ENCODE measurements at places on chromosomes 7 and 10.

DNA sequence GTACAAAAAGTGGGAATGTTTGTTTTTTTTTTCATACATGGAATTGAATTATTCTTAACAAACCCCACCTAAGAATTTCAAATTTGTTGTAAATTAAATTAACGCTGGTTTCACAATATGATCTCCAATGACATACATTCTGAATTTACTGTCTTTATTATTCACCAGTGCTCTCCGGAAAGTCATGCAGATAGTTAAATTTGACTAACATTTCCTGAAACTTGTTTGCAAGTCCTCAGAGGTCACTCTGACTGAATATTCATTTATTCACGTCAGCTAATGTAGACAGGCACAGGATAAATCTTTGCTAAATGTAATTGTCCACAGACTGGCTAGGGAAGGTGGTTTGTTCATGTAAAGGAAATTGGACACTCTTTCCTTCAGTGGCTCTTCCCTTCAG is 730.4 kb downstream of the PHTF2 start:
- DNase-seq: no peak

DNA sequence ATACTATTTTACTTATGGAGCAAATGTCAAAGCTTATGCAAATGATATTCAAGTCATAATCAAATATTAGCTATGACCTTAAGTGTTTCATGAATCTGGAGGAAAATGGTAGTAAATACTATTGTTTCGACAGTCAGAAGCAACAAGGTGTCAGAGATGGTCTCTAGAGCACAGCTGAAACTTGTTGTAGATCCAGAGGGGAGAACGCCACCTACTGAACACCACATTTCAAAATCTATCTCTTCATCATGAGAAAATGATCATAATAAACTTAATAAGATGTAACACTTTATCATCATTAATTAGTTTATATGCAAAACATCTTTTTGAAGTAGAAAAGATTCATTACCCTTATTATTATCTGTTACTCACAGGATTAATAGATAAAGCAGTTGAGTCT is 418.7 kb downstream of the GATA3 start:
- peak; percentile 36 for DNase-seq

DNA sequence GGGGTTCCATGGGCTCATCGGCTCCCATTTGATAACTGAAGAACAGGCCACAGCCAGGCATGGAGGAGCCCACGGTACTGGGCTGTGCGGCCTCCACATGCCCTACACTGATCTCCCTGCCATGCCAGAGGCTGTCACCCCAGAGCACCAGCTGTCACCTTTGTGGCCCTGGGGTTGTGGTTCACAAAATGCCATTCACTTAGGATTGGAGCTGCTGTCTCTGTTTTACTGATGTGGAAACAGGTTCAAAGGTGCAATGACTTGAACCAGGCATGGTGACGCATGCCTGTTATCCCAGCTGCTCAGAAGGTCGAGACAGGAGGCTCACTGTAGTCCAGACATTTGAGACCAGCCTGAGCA is 4.3 kb upstream of the UPK3B start:
- no peak for DNase-seq

DNA sequence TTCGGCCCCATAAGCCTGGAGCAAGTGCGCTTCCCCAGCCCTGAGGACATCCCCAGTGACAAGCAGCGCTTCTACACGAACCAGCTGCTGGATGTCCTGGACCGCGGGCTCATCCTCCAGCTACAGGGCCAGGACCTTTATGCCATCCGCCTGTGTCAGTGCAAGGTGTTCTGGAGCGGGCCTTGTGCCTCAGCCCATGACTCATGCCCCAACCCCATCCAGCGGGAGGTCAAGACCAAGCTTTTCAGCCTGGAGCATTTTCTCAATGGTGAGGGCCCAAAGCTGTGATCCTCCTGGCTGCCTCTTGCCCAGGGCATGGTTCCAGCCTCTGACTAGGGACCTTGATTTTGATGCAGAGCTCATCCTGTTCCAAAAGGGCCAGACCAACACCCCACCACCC is 10.1 kb downstream of the IRF5 start:
- DNase-seq: no peak

DNA sequence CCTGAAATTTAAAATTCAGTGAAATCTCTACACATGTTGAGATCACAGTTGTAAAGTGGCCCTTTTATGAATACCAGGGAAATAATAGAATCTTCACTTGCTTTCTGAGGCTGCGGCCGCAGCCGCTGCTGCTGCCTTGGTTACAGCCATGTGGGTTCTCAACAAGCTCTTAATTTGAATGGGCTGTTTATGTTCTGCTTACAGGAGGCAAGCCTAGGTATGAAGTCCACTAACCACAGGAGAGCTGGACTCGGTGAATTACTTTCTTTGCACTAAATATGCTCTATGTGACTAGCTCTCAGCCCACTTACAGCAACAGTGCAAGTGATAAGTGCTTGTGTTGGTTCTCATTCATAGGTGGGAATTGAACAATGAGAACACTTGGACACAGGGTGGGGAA is 410.8 kb downstream of the SFMBT2 start:
- DNase-seq: no peak

DNA sequence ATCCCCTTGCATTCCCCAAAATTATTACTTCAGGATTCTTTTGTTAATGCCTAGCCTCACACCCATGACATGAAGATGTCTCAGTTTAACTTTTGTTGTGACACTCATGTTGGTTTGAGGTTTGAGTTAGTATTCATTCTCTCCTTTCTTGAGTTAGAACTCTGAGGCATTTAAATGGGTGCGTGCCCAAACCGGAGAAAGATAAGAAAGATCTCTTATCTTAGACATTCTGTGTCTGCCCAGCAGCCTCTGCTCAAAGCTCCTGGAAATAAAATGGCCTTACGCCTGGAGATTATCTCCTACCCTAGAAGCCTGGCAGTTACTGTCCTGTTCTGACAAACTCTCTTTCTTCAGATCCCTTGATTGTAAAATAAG is 26.3 kb downstream of the WBP1L start:
- no peak for DNase-seq

DNA sequence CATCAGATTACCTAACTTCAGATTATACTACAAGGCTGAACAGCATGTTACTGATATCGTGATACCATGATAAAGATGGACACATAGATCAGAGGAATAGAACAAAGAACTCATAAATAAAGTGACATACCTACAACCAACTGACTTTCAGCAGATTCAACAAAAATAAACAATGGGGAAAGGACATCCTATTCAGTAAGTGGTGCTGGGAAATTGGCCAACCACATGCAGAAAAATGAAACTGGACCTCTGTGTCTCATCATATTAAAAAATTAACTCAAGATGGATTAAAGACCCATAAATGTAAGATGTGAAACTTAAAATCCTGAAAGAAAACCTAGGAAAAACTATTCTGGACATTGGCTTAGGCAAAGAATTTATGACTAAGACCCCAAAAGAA is 158.6 kb downstream of the ZEB1 start:
- no peak for DNase-seq

GRCh38 chr10:7027237-7027912 is 383.5 kb downstream of the SFMBT2 start:
- DNase-seq: no peak

DNA sequence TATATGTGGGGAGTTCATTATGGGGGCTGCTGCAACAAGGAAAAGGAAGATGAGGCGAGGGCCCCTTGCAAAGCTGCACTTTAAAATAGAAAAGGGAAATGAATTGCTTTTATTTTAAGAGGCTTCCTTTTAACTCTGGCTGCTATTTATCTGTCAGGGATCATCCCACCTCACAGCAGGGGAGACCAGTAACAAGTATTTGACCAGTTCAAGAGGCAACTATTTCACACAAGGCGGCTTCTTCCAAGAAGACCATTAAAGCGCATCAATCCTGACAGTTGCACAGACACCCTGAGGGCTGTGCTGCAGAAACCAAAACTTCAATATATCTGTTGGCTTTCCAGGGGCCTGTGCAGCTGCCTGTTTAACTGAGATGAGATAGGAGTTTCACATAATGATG is 1009.2 kb downstream of the SORCS3 start:
- no peak for DNase-seq

DNA sequence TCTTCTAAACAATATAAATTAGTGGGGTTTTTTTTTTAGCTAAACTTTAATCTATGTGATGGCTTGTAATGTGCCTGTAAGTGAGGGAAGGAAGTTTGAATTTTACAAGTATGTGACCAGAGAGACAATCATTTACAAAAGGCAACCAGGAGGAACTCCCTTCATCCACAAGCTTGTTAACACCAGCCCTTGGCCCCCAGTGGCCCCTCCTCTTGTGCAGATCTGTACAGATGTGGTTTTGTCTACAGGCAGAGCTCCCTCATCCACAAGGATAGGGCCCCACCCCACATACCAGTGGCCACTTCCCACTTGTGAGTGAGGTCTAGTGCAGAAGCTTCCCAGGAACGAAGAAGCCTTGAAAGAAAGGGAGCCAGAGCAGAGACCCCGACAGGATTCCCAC is 234.1 kb upstream of the KMT2E start:
- DNase-seq: peak; percentile 65

- no peak for DNase-seq
Measured at GRCh38 chr10:108982159-108982558, 941.2 kb downstream of the XPNPEP1 start.

GRCh38 chr7:1228545-1229201 is 4.0 kb upstream of the UNCX start:
- no peak for DNase-seq

DNA sequence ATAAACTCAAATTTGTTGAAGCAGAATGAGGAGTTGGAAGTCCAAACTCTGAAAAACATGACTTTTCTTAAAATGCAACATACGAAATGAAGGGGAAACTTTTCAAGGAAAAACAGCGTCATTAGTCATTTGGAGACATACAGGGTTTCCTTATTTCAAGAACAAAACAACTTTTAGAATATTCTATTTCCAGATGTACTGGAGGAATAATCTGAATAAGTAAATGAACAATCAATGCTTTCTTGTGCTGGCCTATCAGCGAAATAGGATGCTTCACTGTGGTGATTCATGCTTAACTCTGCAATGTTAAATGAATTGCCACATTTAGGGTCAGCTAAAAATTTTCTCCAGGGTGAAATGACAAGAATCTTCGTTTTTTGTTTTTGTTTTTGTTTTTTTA is 114.3 kb downstream of the SEMA3C start:
- DNase-seq: no peak

- no peak for DNase-seq
Measured at GRCh38 chr10:45418417-45418848, 44.4 kb downstream of the ALOX5 start.

DNA sequence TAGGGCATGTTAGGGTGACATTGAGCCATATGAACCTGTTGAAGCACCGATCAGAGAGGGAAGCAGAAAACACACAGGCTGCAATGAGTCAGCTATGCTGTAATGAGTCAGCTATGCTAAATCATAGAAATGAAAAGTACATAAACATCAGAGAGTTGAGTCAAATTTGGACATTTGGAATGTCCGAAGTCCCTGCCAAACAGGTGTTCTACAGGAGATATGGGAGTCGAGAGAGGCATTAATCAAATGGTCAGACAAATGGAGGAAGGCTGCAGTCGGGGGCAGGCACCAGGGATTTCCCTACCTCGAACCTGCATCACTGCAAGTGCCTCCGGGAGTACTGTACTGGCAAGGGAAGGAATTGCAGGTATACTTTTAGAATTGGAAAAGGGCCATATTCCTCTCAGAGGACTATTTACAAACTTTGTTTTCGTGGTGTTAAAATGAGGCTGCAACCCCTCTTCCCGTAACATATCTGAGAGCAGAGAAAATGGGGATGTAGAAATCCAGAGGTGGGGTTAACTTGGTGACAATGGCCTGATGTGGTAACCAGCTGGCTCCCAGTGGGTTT is 8.8 kb upstream of the ZC3HAV1 start:
- DNase-seq: no peak

- no peak for DNase-seq
Measured at GRCh38 chr7:86280150-86280549, 363.6 kb upstream of the GRM3 start.

DNA sequence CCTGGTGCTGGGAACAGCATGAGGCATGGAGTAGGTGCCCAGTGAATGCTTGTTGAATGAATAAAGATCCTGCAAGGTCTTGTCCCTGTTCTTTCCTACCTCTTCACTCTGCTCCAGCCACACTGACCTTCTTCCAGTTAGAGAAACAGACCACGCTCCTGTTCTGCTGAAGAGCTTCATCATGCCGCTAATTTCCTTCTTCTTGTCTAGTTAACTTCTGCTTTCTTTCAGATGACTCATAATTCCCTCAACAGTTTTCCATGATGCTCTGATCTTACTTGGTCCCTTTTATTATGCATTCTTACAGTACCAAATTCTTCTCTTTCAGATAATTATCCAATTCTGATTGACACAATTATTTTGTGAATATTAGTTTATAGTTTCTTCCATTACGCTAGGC is 59.5 kb upstream of the C1QL3 start:
- DNase-seq: peak; percentile 73

- DNase-seq: no peak
Measured at GRCh38 chr10:3093996-3094395, 26.6 kb downstream of the PFKP start.

GRCh38 chr7:105831824-105832535 is 44.4 kb downstream of the ATXN7L1 start:
- no peak for DNase-seq

GRCh38 chr10:27258492-27258837 is 17.9 kb upstream of the ACBD5 start:
- DNase-seq: no peak

DNA sequence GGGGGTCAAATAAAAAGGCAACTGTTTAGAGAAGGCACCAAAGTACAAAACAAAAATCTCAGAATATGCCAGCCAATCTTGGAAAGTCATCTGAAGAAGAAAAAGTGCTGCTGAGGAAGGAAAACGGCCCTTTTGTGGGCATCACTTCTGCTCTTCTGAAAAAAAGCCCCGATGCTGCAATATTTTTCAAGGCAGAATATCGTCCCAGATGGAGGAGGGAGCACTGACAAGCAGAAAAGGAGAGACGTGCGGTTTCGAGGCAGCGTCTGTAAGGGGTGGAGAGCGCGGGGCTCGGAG is 959 bp upstream of the ATRNL1 start:
- no peak for DNase-seq

- no peak for DNase-seq
Measured at GRCh38 chr10:125116652-125117310, 43.6 kb downstream of the CTBP2 start.

DNA sequence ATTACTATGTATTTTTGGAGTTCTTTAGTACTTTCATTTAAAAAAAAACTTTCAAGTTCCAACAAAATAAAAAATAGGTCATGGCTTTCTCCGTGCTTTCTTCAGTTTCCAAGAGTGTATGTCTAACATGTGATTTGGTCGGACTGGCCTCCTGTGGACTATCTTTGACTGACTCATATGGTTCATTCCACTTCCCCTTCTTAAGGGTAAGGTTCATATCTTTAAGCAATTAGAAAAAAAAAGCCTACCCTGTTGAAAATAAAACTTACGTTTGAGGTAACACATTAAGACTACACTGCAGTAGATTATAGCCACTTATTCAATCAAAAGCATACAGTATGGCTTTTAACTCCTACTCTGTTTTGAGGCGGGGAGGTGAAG is 112.8 kb upstream of the AHR start:
- DNase-seq: peak; percentile 26

- DNase-seq: no peak
Measured at GRCh38 chr7:84294847-84295455, 100.4 kb upstream of the SEMA3A start.

- no peak for DNase-seq
Measured at GRCh38 chr7:15399441-15399840, 162.4 kb downstream of the AGMO start.

Data from Kasumi-1 (cell line).